HFFc6 (cell line): ENCODE measurements at places on chromosomes 3 and 15.

DNA sequence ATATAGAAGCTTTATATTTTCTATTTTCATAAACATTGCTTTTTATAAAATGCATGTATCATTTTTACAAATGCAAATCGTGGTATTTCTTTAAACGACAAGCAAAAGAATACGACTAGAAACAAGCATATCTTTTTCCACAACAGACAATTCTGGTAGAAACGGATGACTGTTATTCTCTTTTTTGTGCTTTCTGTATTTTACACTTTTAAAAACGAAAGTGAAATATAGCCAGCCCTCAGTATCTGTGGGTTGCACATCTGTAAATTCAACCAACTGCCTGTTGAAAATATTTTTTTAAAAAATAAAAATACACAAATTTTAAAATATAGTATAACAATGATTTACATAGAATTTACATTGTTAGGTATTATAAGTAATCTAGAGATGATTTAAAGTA, 61.3 kb downstream of the PRTG start:
- no peak for DNase-seq

DNA sequence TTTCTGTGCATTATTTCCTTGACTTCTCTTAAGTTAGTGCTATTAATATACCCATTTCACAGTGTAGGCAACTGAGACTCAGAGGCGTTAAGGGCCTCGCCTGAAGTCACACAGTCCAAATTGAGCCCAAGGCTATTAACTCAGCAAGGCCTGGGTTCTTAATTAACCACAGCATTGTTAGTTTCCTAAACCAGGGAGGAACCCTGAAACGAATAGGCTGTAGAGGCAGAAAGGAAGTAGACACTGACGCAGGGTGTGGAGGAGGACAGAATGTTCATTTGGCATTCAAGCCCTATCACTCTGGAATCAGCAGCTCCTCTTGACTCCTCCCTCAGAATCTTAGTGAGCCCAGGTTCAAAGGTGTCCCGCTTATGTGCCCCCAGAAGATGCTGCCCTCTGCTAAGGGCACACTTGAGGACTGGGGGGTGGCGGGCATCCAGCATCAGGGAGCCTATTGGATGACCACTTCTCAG, 13.9 kb downstream of the ARHGEF3 start:
- DNase-seq: no peak

DNA sequence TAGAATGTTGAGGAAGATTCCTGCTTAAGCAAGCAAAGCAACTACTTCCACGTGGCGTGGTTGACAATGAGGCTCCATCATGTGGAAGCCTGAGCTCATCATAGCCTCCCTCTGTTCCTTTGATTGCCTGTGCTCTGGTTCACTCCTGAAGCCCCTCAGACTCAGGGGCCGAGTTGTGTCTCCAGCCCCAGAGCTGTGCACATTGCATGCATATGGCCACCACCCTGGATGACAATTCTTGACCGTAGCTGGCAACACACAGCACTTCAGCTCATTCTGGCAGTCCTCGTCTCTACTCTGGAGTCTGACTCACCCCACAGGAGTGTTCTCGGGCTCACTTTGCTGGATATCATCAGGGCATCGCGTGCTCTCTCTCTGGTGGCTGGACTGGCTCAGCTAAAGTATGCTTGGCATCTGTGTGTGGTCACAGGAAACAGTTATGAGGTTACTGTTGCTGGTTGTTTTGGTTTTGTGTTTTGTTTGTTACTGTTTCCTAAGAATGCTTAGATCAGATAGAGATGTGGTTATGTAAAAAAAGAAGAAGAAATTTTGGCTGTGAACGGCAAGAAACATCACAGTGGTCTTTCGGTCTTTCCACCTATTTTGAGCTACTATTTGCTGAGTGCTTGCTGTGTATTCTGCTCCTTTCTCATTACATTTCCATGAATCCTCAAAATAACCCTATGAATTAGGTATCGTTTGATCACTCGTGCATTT, 41.6 kb upstream of the MRPS22 start:
- DNase-seq: peak; percentile 100

- DNase-seq: peak; percentile 40
Observed at GRCh38 chr3:157786618-157787017, 283.4 kb upstream of the VEPH1 start.
